Esophagus squamous epithelium (tissue), 5 donors: ENCODE measurements at places on chromosomes 4 and X. TPM values are rescaled to one million over a fixed set of nuclear protein-coding genes. Genes with fewer than 3 reads are reported as not detected.

GRCh38 chr4:48254381-48255071 lies 15.1 kb downstream of the TEC start:
- H3K4me3 ChIP-seq: no peak overlapping the region
- H3K4me1 ChIP-seq: no peaks in the 10 kb centered on the region
- H3K36me3 ChIP-seq: no peaks in the 10 kb centered on the region
- no peaks in the 10 kb centered on the region for H3K27me3 ChIP-seq

CLCN5 gene
- total RNA-seq: 7.8 TPM

DNA sequence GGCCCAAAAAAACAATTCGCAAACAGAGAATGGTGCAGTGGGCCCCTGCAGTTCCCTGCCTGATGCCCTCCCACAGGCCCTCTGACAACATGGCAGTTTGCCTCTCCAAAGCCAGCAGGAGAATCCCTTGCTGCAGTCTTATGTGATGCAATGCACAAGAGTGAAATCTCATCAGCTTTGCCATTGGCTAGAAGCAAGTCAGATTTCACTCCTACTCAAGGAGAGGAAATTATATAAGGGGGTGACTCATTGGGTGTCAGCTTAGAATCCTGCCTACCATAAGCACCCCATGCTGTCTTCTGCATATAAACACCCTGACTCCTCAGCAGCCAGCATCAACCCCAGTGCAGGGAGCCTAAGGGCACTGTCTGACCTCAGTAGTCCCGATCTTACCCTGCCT lies 157.3 kb upstream of the LDB2 start:
- DNase-seq: no peak
- H3K36me3 ChIP-seq: no peaks in the 10 kb centered on the region
- no peak overlapping the region for H3K4me3 ChIP-seq
- H3K27me3 ChIP-seq: no peaks in the 10 kb centered on the region
- H3K4me1 ChIP-seq: no peaks in the 10 kb centered on the region

DNA sequence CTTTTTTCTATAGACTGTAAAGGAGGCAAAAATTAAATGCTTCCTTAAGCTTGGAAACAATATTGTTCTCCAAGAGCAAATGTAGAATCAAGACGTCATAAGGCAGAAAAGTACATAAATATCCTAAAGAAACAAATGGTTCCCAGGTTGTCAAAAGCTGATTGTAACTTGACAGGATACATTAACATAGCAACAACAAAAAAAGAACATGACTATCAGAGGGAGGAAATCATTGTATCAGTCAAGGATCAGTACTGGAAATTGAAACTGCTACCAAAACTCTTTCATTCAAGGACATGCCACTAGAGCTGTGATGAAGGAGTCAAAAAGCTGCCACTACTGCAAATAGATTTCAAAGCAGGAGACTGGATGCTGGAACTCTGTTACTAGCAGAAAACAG lies 168.3 kb downstream of the BTC start:
- DNase-seq: no peak
- H3K4me1 ChIP-seq: no peaks in the 10 kb centered on the region
- no peaks in the 10 kb centered on the region for H3K36me3 ChIP-seq
- H3K4me3 ChIP-seq: no peak overlapping the region

DNA sequence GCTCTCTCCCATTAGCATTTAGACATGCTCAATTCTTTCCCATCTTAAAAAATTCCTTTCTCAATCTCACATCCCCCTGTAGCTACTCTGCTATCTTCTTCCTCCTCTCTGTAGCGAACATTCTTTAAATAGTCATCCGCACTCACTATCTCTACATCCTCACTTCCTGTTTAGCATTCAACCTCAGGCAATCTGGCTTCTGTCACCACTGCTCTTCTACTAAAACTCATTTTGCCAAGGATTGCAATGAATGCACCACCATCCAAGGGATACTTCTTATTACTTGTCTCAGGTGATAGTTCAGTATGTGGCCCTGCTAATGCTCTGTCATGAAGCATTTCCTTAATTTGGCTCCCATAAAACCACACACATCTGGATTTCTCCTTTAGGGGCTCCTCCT lies 10.9 kb upstream of the TET2 start:
- no peak for DNase-seq
- no peaks in the 10 kb centered on the region for H3K4me1 ChIP-seq
- H3K27ac ChIP-seq: no peak overlapping the region

TAF7L gene
- total RNA-seq: 0.44 TPM

DNA sequence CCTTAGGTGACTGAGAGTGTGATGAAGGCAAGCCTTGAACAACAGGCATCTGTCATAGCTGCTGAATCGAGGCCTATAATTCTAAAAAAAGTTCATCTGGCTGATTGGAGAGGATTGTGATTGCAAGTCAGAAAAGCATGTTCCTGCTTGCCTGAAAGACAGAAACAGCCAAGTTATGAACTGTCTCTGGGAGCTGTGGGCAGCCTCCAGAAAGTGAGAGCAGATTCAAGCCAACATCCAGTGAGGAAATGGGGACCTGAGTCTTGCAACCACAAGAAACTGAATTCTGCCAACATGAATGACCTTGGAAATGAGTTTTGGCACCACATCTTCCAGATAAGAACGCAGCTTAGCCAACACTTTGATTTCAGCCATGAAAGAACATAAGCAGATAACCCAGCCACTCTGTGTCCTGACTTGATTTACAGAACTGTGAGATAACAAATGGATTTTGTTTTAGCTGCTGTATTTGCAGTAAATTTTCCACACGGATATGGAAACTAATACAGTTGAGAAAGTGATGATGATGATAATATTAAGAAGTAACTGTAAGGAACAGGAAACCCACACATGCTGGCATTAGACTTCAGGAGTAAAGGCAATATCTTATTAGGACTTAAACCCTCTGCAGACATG lies 240.3 kb upstream of the NDST3 start:
- no peak for DNase-seq
- no peaks in the 10 kb centered on the region for H3K36me3 ChIP-seq
- H3K4me3 ChIP-seq: no peak overlapping the region
- no peaks in the 10 kb centered on the region for H3K27me3 ChIP-seq

GRCh38 chr4:81039351-81039972 lies 9.0 kb downstream of the BMP3 start:
- H3K4me1 ChIP-seq: no peaks in the 10 kb centered on the region
- H3K27ac ChIP-seq: no peak overlapping the region
- H3K36me3 ChIP-seq: no peaks in the 10 kb centered on the region
- DNase-seq: no peak
- no peaks in the 10 kb centered on the region for H3K27me3 ChIP-seq

GDPD2 gene
- total RNA-seq: 2.3 TPM

DUSP21 gene
- total RNA-seq: not detected

GRCh38 chr4:86891762-86892635 lies at the start of gene C4orf36:
C4orf36 (minus strand) TSS chr4:86892422; CDS start chr4:86891520, 902 bp downstream.
- H3K36me3 ChIP-seq: no peaks in the 10 kb centered on the region
- peak within 1 kb of the TSS; percentile 98 for H3K27ac ChIP-seq
- peak within 1 kb of the TSS; percentile 85 for H3K4me3 ChIP-seq
- DNase-seq: peak; percentile 6
- no peaks in the 10 kb centered on the region for H3K27me3 ChIP-seq

- no peak for DNase-seq
- H3K27ac ChIP-seq: no peak overlapping the region
- no peaks in the 10 kb centered on the region for H3K36me3 ChIP-seq
- no peaks in the 10 kb centered on the region for H3K4me1 ChIP-seq
Measured at GRCh38 chr4:1480720-1481119, 74.5 kb upstream of the NKX1-1 start.

GRCh38 chrX:153638436-153639176 lies 8.4 kb upstream of the DUSP9 start:
- H3K27ac ChIP-seq: no peak overlapping the region
- H3K4me1 ChIP-seq: peaks cover 21% of the 10 kb centered on the region
- no peak for DNase-seq
- no peaks in the 10 kb centered on the region for H3K36me3 ChIP-seq
- peaks cover 17% of the 10 kb centered on the region for H3K27me3 ChIP-seq
- H3K4me3 ChIP-seq: no peak overlapping the region

BST1 gene
- total RNA-seq: 0.97 TPM

DNA sequence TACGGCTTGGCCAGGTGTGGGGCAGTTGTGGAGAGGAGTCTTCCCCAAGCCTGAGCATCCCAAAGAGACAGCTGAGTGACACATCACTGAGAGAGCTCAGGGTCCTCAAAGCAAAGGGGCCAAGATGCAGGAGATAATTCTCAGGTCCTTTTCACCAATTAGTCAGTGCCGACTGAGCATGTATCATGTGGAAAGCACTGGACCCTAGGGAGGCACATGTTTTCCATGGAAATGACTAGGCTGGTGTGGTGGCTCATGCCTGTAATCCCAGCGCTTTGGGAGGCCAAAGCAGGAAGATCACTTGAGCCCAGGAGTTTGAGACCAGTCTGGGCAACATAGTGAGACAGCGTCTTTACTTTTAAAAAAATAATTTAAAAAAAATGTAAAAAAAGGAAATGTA lies 67.3 kb upstream of the PRPS1 start:
- H3K4me1 ChIP-seq: peaks cover 4% of the 10 kb centered on the region
- H3K27ac ChIP-seq: no peak overlapping the region
- no peak overlapping the region for H3K4me3 ChIP-seq
- DNase-seq: no peak

DNA sequence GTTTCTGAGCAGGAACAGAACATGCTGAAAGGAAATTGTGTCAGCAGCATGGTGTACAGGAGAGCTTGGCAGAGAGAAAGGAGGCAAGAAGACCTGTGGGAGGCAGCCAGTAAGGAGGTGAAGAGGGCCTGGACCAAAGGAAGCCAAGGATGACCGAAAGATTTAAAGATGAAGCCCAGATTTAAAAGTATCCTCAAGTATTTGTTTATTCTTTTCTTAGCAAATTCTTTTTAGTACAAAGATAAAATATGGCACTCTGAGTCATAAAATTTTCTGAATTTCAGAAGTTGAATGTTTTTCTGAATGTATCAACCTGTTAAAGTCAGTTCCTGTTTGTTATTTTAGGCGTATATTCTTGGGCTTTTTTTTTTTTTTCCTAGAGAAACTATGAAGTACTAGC lies 3.5 kb downstream of the PKD2 start:
- no peak for DNase-seq
- peaks cover 5% of the 10 kb centered on the region for H3K4me1 ChIP-seq
- H3K27me3 ChIP-seq: no peaks in the 10 kb centered on the region
- H3K27ac ChIP-seq: peak overlapping the region; percentile 4
- H3K4me3 ChIP-seq: no peak overlapping the region
- no peaks in the 10 kb centered on the region for H3K36me3 ChIP-seq

DNA sequence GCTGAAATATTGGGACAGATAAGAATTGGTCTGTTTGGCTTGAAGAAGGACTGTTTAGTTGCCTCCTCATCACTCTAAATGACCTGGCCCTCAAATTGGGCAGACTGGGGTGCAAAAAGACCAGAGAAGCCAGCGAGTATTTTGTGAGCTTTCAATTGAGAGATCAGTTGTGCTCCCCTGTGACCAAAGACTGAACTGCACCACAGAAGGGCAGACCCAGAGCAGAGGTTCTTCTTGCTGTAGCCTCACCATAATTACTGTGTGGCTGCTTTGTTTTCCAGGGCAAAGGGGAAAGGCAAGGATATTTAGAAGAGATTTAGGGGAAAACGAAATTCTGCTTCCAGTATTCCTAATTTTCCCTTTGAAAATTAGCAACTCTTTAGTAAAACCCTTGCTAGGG lies 104.0 kb upstream of the MBNL3 start:
- no peaks in the 10 kb centered on the region for H3K36me3 ChIP-seq
- DNase-seq: no peak
- no peak overlapping the region for H3K27ac ChIP-seq
- H3K4me1 ChIP-seq: no peaks in the 10 kb centered on the region

NRK gene
- 1.1 TPM for total RNA-seq

GRCh38 chrX:68843992-68844391 lies 15.2 kb downstream of the EFNB1 start:
- H3K36me3 ChIP-seq: peaks cover 7% of the 10 kb centered on the region
- peak overlapping the region; percentile 65 for H3K27ac ChIP-seq
- H3K4me3 ChIP-seq: no peak overlapping the region
- DNase-seq: no peak
- H3K4me1 ChIP-seq: no peaks in the 10 kb centered on the region

DNA sequence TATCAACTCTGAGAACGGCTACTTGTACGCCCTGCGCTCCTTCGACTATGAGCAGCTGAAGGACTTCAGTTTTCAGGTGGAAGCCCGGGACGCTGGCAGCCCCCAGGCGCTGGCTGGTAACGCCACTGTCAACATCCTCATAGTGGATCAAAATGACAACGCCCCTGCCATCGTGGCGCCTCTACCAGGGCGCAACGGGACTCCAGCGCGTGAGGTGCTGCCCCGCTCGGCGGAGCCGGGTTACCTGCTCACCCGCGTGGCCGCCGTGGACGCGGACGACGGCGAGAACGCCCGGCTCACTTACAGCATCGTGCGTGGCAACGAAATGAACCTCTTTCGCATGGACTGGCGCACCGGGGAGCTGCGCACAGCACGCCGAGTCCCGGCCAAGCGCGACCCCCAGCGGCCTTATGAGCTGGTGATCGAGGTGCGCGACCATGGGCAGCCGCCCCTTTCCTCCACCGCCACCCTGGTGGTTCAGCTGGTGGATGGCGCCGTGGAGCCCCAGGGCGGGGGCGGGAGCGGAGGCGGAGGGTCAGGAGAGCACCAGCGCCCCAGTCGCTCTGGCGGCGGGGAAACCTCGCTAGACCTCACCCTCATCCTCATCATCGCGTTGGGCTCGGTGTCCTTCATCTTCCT lies 2.7 kb downstream of the PCDH10 start:
- H3K27me3 ChIP-seq: peaks cover 82% of the 10 kb centered on the region
- DNase-seq: no peak
- H3K4me3 ChIP-seq: no peak overlapping the region
- H3K27ac ChIP-seq: no peak overlapping the region
- H3K36me3 ChIP-seq: no peaks in the 10 kb centered on the region

COL25A1 gene
- total RNA-seq: 0.08 TPM

- no peaks in the 10 kb centered on the region for H3K4me1 ChIP-seq
- no peaks in the 10 kb centered on the region for H3K36me3 ChIP-seq
- DNase-seq: no peak
- H3K27me3 ChIP-seq: no peaks in the 10 kb centered on the region
- no peak overlapping the region for H3K4me3 ChIP-seq
Measured at GRCh38 chr4:147942729-147943128, 210.8 kb downstream of the ARHGAP10 start.

GRCh38 chr4:150328496-150328895 lies 250.3 kb downstream of the DCLK2 start:
- no peak overlapping the region for H3K4me3 ChIP-seq
- no peaks in the 10 kb centered on the region for H3K4me1 ChIP-seq
- no peaks in the 10 kb centered on the region for H3K27me3 ChIP-seq
- DNase-seq: no peak
- no peaks in the 10 kb centered on the region for H3K36me3 ChIP-seq

DNA sequence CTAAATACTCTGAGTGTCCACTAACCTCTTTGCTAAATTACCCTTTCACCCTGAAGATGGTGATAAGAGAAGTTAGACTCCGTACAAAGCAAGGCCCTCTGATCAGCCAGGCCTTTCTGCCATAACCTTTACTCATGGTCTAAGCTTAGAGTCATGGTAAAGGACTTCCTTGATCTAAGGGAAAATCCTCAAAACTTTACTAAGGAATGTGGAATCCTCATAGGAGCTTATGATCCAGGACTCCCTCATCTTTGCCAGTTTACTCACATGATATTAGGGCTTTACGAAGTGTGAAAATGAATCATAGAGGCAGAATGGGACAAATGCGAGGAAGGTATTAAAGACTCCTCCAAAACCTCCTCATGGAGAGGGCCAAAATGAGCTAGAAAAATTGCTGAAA lies 7.9 kb upstream of the FAM13A start:
- H3K4me1 ChIP-seq: no peaks in the 10 kb centered on the region
- no peak overlapping the region for H3K27ac ChIP-seq
- no peaks in the 10 kb centered on the region for H3K36me3 ChIP-seq
- no peak for DNase-seq

PDLIM5 gene
- 158 TPM for total RNA-seq

GRCh38 chr4:21410372-21410771 lies 538.2 kb downstream of the KCNIP4 start:
- no peaks in the 10 kb centered on the region for H3K36me3 ChIP-seq
- no peak for DNase-seq
- no peaks in the 10 kb centered on the region for H3K4me1 ChIP-seq
- no peak overlapping the region for H3K4me3 ChIP-seq

- H3K4me1 ChIP-seq: no peaks in the 10 kb centered on the region
- H3K27me3 ChIP-seq: no peaks in the 10 kb centered on the region
Measured at GRCh38 chrX:132393085-132393484, 95.8 kb downstream of the MBNL3 start.
